ENCODE measurements at places on chromosomes 5 and 9. TPM values are rescaled to one million over a fixed set of nuclear protein-coding genes. Genes with fewer than 3 reads are reported as not detected.

The LIFR gene
- 6.5 TPM for total RNA-seq

The MEGF10 gene
- total RNA-seq = not detected

The EDIL3 gene
- total RNA-seq = 0.25 TPM

The PCDHAC1 gene
- total RNA-seq = 1.9 TPM

The STPG3 gene
- not detected for total RNA-seq

The PHF24 gene
- total RNA-seq = 0.21 TPM

The ELOVL7 gene
- 10.9 TPM for total RNA-seq

The AJM1 gene
- 4.0 TPM for total RNA-seq

The CKS2 gene
- total RNA-seq = 465 TPM

The CERCAM gene
- 41.3 TPM for total RNA-seq

The KIF12 gene
- total RNA-seq = 2.0 TPM

The RGP1 gene
- total RNA-seq = 15.6 TPM

The KIF20A gene
- 42.0 TPM for total RNA-seq

The CDX1 gene
- total RNA-seq = not detected

The DNAJB5 gene
- total RNA-seq = 5.4 TPM

The ISL1 gene
- not detected for total RNA-seq

The SNCB gene
- 0.94 TPM for total RNA-seq

The KLF9 gene
- 0.75 TPM for total RNA-seq

The SHOC1 gene
- total RNA-seq = not detected

Measured in A549 treated with RU486 at 1 μM for 4 hours (cell line).